ENCODE measurements at places on chromosomes 2 and 18.

DNA sequence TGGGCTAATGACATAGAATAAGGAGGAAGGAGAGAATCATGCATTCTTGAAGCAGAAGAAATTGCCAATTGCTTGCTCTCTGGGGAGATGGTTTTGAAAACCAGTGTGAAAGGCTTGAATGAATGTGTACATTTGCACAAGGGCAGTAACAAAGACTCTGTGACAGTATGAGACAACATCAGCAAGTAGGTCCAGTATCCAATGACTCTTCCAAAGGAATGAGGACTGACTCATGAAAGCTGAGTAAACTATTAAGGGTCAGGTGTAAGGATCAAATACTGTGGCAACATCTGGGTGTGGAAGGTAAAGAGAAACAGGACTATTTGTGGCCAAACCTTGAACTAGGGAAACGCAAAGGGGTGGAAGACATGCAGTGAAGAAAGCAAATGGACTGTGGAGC is 886.0 kb upstream of the CHAC2 start:
- no peak for DNase-seq

DNA sequence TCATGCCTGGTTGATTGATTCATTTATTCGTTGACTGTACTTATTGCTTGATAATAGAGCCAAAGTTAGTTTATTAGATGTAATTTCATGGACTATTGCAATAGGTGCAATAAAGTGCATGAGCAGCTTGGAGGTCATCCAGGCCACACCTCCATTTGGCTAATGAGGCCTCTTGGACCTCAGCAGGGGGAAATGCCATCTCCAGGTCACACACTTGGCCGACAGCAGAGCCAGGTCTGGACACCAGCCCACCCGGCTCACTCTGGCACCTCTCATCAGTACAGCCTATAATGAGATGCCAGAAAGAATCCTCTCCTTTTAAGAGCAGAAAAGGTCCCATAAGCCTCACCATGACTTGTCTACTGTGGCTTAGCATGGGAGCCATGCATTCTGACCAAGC is 71.2 kb upstream of the AFF3 start:
- no peak for DNase-seq

GRCh38 chr18:74139411-74139810 is 8.2 kb downstream of the FBXO15 start:
- no peak for DNase-seq

GRCh38 chr18:70219688-70220087 is 14.2 kb upstream of the RTTN start:
- DNase-seq = no peak

GRCh38 chr2:237201461-237202287 is 116.0 kb downstream of the COPS8 start:
- DNase-seq = no peak

- no peak for DNase-seq
Measured at GRCh38 chr2:205806143-205806905, 124.0 kb downstream of the NRP2 start.

- DNase-seq = no peak
Measured at GRCh38 chr18:49845629-49846360, 32.5 kb upstream of the ACAA2 start.

DNA sequence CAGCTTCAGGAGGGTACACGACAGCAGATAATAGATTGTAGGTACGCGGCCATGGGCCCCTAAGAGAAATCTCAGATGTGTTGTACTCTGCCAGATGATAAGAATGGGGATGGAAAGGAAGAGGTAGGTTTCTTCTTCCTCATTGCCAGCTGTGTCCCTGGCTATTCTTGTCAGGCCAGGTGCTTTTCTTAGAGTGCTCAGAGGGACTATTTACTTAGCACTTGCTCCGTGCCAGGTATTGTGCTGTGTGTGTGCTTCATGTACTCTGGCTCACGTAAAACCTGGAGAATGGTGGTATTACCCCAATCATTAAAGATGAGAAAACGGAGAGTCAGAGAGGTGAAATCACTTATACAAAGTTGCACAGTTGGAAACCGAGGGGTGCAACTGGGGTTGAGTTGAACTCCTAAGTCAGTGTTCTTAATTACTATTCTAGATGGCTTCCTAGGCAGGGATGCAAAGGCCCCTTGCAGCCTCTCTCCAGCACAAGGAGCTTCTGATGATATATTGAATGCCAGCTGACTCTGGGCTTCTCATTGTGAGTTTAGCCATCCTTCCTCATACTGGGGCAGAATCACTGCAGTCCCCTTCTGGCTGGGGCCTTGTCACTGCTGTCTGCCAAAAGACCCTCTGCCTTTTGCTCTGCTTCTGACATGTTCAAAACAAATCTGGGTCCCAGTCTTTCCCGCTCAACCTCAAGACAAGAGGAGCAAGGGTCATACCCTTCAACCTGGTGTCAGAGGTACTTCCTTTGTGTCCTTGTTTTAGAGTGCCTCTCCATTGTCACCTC is 60.7 kb downstream of the LYPD1 start:
- no peak for DNase-seq

DNA sequence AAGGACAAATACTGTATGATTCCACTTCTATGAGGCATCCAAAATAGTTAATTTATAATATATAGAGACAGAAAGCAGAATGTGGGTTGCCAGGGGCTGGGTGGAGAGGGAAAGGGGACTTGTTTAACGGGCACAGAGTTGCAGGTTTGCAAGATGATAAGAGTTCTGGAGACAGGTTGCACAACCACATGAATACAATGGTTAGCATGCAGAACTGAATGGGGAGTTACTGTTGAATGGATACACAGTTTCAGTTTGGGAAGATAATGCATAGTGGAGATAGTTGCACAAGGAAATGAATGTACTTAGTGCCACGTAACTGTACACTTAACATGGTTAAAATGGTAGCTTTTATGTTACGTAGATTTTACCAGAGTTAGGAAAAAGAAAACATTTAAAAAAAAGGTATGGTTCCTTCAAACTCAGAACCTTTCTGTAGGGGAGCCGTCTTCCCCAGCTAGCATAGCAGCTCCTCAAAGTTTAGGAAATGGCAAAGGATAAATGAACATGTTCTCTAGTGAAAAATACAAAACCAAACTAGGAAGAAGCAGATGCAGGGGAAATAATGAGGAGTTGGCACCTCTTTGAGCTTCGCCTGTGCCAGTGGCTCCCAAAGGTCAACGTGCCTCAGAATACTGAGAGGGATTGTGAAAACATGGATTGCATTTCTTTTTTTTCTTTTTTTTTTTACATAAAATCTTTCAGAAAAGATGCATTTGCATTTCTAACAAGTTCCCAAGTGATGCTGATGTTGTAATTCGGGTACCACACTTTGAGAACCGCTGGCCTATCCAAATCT is 95.2 kb downstream of the ZCCHC2 start:
- no peak for DNase-seq

DNA sequence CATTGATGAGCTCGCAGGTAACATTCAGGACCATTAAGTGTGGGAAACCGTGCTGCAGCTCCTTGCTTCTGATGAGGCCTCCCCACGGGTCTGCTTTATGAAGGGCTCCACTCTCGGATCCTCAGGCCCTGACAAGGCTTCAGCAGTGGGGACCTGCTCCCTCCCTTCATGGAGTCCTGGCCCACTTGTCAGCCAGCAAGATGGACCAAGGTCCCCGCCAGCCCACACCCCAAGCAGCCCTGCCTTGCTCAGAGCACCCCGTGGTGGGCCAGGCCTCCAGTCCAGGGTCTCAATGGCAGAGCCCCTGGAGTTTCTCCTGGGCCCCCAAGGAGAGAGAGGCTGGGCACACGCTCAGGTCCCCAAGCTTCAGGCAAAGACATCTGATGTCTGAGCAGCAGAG is 41.5 kb downstream of the CROCC2 start:
- no peak for DNase-seq

DNA sequence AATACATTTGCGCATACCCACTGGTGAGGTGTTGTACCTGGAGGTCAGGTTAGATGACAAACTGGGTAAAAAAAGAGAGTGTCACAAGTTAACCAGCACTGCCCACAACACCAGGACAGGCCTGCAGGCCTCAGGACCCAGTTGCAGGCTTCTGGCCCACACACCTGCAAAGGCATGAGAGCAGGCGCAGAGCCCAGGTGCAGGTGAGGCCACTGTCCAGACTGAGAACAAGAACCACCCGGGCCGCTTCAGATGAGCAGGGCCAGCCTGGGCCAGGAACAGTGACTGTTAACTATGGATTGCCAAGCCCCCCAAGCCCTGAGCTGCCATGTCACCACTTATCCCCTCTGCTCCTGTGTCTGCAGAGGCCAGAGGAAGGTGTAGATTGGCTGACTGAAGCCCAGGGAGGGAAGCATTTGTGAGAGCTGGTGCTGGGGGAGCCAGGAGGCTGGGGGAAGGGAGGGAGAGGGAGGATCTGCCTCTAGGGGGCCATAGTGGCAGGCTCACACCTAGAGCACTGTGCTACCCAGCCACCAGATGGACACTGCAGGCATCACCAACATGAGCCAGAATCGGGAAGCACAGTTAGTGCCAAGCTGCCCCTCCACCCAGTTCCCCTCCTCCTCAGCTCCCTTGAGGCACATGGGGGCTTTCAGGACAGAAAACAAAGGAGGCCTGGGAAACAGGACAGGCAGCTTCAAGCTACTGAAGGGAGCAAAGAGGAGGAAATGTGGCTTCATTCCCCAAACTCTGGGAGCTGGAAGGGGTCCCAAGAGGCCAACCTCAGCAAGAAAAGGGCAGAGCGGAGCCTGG is 35.4 kb downstream of the SFXN5 start:
- no peak for DNase-seq

- DNase-seq = no peak
Measured at GRCh38 chr2:24512831-24513230, 21.8 kb downstream of the NCOA1 start.

- no peak for DNase-seq
Measured at GRCh38 chr2:3208591-3208990, 169.0 kb downstream of the EIPR1 start.

GRCh38 chr2:169978402-169979017 is 151.3 kb downstream of the UBR3 start:
- no peak for DNase-seq

- DNase-seq = no peak
Measured at GRCh38 chr2:7884338-7884737, 797.5 kb upstream of the ID2 start.

- DNase-seq = no peak
Measured at GRCh38 chr2:32721376-32721775, 93.5 kb downstream of the TTC27 start.

DNA sequence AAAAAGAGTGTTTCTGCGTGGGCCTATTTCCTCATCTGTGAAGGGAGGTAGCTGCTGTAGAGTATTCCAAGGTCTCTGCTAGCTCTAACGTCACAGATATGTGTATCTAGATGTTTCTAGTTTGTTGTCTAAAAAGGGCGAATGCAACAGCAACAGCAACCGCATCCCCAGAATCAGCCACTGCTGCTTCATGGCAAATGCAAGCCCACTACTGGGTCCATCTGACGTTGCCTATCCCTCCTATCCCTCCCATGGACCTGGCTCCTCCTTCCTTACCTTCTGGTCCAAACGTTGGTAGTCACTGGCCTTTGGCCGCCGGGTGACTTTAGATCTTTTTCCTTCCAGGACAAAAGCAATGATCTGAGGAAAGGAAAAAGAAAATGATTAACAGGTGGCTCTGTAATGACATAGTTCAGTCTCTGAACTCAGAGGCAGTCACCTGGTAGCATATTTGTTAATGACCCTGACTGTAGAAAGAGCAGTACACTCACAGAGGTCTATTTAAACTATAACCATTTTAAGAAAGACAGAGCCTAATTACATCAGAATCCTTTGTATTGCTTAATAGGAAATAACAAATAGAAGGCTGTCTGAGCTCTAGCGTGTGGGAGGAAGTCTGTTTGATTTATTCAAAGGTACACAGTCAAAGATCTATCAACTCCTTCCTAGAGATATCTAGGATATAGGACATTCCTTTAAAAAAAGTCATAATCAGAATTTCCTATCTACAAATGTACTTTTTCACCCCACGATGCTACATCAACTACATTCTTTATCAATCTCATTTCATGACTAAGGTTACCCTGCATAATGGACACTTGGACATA is 2.9 kb downstream of the TGOLN2 start:
- DNase-seq = no peak

- DNase-seq = no peak
Measured at GRCh38 chr2:219511547-219512325, 2.5 kb upstream of the ASIC4 start.

- no peak for DNase-seq
Measured at GRCh38 chr2:59233920-59234319, 992.8 kb upstream of the FANCL start.

DNA sequence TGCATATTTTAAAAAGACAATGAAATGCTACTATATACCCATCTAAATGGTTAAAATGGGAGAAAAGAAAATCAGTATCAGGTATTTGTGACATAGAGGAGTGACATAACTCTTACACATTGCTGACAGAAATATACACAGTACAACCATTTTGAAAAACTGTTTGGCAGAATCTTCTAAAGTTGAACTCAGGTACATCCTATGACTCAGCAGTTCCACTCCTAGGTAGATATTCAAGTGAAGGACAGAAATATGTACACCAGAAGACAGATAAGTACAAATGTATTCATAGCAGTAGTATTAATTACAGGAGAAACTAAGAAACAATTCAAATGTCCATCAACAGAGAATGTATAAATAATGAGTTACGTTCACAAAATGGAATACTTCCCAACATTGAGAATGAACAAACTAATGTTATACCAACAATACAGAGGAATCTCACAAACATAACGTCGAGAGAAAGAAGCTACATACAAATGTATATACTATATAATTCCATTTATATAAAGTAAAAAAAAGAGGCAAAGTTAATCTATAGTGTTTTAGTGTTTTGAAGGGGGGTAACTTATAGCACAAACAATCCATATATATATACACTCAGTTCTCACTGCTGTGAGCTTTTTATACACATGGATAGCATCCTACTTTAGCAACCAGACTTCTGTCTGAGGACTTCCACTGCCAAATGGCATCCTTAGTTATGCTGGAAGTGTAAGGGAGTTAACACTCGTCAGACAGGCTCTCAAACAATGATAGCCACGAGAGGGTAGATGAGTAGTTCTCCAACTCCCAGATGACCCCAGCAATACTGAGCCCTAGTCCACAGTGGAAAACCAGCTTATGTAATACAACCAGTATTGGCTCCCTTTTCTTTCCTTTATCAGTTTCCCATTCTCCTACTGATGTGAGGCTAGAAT is 172.5 kb downstream of the NBAS start:
- no peak for DNase-seq

- DNase-seq = peak; percentile 8
Measured at GRCh38 chr2:110994250-110994961, 126.3 kb upstream of the BCL2L11 start.

GRCh38 chr18:12376034-12376753 is 833 bp downstream of the AFG3L2 start:
- no peak for DNase-seq

DNA sequence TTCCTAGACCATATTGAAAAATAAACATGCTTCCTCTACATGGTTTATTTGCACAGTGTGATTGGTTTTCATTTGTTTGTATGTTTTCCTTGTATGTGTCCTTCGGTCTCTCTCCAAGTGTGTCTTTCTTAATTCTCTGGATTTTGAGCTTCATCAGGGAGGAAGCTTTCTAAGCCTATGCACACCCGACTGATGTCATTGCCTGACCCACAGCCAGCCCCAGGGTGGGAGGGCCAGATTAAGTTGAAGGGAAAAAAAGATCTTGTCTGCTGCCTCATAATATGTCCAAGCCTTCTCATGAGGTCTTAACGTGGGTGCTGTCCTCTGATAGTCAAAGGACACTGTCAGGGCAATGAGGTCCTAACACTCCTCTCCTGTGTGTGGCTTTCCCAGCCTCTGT is 115.2 kb downstream of the MARCHF4 start:
- no peak for DNase-seq
